ENCODE measurements at places on chromosomes 3 and 15.

DNA sequence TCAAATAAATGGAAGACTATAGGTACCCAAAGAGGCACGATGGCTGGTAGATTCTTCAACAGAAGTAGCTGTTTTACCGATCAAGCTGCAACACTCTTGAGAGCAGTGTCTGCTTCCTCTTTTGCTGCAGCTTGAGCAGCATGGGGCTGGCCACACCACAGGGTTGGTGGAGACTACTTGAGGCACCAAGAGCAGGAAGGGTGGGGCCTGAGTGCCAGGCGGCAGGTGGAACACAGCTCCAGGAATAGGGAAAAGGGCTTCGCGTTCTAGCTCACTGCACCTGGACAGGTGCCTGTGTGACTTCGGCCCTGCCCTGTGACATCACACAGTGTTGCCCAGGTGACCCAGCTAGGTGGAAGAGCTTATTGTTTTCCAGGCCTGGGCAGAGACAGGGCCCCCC is at the start of gene CCDC33:
Gene CCDC33, plus strand, starts transcription at position 365 of the 400 bp plus-strand sequence. CDS start 394 bp downstream, outside the sequence.
- no peak for DNase-seq

GRCh38 chr3:153756816-153757215 is 364.4 kb upstream of the ARHGEF26 start:
- no peak for DNase-seq

DNA sequence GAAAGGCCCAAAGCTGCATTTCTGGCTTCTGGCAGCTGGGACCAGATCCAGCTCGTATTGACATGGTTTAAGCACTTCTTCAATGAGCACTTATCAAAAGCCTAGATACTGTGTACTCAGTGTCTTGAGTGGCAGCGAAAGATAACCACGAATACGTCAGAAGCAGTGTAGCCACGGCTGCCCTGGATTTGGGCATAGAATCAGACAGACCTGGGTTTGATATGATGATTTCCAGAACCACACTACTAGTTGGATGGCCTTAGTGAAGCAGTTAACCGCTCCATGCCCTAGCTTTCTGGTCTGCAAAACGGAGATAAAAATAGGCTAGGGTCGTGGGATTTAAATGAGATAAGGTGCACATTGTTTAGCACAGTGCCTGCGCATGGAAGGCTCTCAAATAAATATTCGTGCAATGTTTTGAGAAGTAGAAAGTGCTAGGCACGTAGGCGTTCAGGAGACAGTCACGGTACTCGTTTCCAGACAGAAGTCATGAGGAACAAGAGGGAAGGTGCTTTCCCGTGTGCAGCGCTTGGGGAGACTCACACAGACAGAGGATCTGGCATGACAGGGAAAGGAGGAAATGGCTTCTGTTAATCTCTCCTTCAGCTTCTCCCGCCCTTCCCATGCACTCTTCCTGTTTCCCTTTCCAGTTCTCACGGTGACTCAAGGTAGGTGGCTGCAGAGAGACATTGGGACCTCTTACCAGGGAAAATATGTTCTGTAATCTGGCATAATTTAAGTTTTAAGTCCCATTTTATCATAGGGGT is 70.3 kb downstream of the CCNL1 start:
- DNase-seq: peak; percentile 54

DNA sequence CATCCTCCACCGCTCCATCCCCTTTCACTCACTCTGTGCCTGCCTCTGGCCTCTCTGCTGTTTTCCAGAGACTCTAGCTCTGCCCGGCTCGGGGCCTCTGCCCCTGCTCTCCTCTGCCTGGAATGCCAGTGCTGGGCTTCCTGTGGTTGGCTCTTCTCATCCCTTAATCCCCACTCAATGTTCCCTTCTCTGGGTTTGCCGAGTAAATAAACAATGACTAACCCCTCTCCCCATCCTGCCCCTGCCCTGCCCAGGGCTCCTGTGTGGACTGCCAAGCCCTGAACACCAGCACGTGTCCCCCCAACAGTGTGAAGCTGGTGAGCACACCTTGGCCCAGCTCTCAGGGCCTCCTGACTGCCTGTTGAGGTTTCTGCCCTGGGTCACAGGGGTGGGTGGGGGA is 12.2 kb downstream of the STAB1 start:
- no peak for DNase-seq

DNA sequence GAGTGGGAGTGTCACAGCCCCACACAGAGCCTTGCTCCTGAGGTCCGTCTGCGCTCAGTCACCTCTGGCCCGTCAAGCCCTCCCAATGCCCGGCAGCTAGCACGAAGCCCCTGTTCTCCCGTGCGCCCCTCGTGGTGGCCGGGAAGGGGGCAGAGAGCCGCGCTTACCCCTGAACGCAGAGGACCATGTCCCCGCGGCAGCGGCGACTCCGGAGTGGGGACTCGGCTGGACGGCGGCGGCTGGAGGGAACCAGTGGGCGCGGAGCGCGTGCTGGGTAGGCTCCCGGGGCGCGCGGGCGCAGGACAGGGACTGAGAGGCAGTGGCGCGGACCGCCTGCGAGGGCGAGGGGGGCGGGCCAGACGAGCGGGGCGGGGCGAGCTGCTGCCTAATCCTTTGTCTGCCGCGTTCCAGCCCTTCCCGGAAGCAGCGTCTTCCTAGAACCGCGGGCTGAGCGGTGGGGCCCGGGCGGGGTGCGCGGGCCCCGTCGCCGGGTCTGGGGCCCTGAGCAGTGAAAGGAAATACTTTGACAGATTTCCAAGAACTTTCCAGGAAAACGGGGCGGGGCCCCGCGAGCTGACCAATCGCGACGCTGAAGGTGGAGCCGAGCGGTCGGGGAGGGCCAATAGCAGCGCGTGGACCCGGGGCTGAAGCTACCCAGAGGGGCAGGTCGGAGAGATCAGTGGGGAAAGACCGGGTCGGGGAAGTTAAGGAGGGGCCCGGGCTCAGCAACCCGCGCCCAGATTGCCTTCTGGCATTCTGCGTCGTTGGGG is at the start of gene CISH:
Gene CISH, minus strand, starts transcription at position 311 of the 770 bp plus-strand sequence. Its CDS starts 124 bp downstream, at position 187.
- DNase-seq: peak; percentile 90

- no peak for DNase-seq
These were observed 185.2 kb downstream of the FOXP1 start for GRCh38 chr3:71398157-71398836.

DNA sequence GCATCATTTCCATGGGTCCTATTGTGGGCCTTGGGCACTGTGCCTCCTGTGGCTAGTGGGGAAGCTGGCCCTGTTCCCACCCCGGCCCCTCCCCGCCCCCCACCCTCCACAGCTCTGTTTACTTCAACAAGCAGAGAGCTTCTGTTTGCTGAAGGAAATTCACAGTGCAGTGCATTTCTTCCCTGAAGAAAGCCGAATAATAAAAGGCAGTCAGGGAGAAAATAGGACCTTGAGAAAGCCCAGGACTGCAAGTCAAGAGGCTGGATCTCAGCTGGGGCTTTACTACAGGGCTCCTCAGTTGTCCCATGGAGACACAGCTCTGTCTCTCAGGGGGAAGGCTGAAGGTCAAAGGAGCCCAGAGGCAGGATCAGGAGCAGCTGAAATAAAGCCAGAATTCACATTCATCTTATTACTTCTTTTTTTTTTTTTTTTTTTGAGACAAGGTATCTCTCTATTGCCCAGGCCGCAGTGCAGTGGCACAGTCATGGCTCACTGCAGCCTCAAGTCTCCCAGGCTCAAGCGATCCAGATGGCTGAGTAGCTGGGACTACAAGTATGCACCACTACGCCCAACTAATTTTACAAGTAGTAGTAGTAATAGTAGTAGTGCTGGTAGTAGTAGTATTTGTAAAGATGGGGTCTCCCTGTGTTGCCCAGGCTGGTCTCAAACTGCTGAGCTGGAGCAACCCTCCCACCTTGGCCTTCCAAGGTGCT is 33.0 kb upstream of the LACTB start:
- no peak for DNase-seq

DNA sequence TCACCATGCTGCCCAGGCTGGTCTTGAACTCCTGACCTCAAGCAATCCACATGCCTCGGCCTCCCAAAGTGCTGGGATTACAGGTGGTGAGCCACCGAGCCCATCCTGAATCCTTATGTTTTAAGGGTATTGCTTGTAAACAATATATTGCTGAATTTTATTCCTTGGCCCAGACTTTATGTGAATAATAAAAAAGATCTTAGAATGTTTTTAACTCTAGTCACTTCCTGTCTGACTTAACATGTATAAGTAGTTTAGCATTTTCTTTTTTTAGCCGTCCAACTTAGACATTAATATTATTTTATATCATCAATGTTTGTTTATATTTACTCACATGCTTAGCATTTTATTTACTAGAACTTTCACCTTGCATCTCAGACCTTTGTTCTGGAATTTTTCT is 9.2 kb upstream of the EIF2B5 start:
- DNase-seq: no peak

DNA sequence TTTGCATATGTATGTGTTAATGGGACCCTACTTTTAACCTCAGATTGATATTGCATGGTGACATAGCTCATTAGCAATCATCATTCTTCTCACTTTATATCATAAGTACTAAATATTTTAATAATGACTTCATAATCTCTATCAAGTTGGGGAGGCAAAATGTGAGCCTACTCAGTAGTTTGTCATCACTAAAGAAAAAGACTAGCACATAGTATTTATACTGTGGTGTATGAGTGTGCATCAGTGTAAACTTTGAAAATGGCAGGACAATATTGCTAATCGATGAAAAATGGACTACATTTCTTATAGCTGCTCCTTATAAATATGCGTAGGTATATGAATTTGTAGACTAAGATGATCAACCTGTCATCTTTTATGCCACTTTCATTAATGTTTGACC is 624.5 kb upstream of the ROBO2 start:
- DNase-seq: no peak

DNA sequence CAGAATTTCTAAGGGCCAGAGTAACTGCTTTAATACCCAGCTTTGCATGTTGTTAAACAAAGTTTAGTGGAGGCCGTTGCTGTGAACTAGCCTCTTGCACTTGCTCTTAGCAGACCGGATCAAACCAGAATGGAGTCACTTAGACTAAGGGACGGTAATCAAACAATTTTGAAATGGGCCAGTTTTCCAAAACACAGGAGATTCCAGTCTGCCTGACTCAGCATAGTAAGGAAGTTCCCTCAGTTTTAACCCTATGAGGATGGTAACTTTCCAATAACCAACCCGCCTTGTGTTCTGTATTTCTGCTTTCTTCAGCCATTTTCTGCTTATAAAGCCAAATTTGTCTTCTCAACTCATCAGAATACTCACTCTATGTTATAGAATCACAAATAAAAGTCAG is 77.2 kb upstream of the WDR72 start:
- no peak for DNase-seq

GRCh38 chr3:60160822-60161748 is 1090.2 kb downstream of the FHIT start:
- no peak for DNase-seq

GRCh38 chr15:98682992-98683701 is 34.8 kb downstream of the IGF1R start:
- no peak for DNase-seq

DNA sequence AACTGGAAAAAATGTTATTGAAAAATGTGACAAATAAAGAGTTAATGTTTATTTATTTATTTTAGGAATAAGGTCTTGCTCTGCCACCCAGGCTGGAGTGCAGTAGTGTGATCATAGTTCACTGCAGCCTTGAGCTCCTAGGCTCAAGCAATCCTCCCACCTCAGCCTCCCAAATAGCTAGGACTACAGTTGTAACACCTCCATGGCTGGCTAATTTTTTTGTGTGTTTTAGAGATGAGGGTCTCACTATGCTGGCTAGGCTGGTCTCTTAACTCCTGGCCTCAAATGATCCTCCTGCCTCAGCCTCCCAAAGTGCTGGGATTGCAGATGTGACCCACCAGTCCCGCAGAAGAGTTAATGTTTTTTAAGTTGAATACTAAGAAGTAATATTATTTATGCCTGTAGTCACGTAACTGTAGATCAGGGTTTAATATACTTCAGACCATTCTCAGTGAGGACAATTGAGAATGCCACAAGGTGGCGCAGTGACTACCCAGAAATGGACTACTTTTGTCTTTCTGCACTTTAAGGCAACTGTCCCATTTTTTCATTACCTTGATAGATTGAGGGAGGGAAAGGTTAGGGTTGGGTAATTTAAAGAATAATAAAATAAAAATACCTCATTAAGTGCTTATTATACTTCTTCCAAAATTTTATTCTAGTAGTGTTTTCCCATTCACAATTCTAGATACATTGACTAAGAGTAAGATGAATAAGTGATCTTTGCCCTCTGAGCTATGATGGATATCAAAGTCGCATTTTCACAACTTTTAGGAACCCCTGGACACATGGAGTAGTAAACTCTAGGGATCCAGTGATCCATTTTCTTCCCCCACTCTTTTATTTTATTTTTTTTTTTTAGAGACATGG is 6.0 kb downstream of the MUC13 start:
- peak; percentile 26 for DNase-seq
